ENCODE measurements at places on chromosomes 16 and 17.

DNA sequence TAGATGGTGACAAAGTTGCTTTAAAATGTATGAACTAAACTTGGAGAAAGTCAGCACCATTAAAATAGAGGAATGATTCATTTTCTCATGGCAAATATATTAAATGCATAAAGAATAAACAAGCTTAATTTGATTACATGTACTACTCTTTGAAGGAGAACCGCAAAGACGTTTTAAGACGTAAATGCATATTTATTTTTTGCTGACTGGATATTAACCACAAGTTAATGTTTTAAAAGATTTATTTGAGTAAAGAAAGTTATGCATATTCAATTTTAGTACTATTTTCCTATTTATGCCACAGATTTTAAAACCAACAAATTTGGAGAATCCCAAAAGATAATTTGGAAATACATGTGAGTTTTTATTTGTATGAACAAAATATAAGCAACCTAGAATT is 1121.9 kb downstream of the CDH8 start:
- no peak for DNase-seq

- no peak for DNase-seq
Observed at GRCh38 chr17:13643180-13643579, 41.5 kb upstream of the HS3ST3A1 start.

- DNase-seq, result no peak
Observed at GRCh38 chr17:7396147-7396546, 1.8 kb upstream of the PLSCR3 start.

GRCh38 chr17:75152922-75153779 is 1.2 kb downstream of the JPT1 start:
- DNase-seq, result peak; percentile 12

- peak; percentile 80 for DNase-seq
Observed at GRCh38 chr16:85306071-85306792, 194.0 kb upstream of the CIBAR2 start.

GRCh38 chr17:28716740-28717577 is 709 bp downstream of the RAB34 start:
- DNase-seq, result no peak

DNA sequence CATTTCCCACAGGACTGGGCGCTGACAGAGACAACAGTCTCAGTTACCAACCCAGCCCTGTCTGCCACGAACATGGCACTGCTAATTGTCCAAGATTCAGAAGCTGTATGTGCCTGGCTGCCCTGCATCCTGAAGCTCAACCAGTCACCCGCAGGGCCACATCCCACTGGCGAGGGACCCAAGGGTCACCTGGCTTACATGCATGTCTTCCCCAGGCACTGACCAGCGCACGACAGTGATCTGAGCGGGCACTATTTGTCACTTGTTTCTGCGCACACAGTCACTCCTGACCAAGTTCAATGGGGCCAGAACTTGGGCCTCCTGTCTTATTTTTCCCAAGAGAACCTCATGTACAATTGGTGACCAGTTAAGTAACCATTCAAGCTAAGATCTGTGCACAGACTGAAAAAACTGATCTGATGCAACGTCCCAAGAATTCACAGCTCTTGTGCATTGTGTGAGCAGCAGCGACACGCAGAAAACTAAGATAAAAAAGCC is 13.1 kb downstream of the USP7 start:
- no peak for DNase-seq

GRCh38 chr16:54411544-54411943 is 125.0 kb upstream of the IRX3 start:
- DNase-seq, result no peak

GRCh38 chr17:62381561-62381960 is 1.2 kb downstream of the EFCAB3 start:
- no peak for DNase-seq

DNA sequence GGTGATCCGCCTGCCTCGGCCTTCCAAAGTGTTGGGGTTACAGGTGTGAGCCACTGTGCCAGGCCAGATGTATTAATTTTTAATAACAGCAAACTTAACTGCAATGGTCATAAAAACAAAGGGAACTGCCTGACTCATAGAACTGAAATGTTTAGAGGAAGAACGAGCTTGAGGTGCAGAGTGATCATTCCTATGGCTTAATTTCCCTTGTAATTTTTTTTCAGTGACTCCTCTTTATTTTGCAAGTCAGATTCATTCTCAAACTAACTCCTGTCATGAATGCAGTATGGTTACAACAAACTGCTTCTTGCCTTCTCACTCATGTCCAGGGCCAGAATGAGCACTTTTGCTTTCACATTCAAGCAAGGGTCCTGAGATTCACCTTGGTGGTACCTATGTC is 231.3 kb downstream of the HAPSTR1 start:
- no peak for DNase-seq

DNA sequence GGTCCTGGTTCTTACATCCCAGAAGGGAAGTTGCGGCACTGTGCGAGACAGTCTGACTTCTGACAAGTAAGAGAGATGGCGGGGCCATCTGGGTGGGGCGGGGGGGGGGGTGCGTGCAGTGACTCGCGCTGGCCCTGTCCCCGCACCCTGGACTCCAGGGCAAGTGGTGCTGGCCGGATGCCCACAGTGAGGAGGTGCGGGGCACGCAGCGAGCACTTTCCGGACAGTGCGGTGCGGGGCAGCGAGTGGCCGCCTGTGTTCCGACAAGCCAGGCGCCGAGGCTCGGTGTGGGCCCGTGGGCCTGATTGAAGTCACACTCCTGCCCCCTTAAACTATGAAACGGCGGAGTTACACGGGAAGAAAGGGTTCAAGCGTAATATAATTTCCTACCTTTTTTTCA is 106.4 kb downstream of the BANP start:
- DNase-seq, result no peak

GRCh38 chr17:81367171-81367570 is 28.1 kb upstream of the BAHCC1 start:
- no peak for DNase-seq

DNA sequence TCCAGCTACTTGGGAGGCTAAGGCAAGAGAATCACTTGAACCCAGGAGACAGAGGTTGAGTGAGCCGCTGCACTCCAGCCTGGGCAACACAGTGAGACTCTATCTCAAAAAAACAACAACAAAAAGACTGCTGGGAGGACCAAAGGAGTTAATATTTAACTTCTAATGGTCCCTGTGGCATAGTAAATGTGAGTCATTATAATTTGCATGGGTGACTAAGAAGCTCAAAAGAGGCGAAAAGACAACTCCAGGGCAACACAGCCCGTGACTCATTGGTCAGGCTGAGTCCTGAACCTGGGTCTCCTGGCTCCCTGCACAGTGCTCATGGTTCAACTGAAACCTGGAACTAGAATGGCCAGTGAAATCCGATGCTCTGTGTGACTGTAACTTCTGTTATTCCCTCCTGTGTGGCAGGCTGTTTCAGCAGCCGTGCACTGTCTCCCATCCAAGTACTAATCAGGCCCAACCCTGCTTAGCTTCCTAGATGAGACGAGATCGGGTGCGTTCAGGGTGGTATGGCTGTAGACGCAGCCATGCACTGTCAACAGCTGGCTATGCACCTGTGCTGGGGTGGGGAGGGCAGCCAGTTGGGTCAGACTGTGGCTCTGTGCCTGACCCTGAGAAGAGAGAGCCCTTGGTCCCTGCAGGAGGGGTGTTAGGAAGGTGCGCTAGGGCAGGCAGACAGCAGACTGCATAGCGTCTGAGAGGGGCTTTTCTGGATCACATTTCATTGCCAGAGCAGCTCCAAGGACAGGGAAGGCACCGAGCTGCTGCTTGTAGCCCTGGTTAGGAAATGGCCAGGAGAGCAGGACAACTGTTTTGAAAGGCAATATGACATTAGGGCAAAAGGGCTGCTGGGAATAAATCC is 14.5 kb upstream of the GPRC5C start:
- no peak for DNase-seq

Data from activated T-helper 1 cell treated with anti-CD3 and anti-CD28 coated beads, Interleukin-12 subunit alpha, Interleukin-12 subunit beta, Interleukin-2, Interleukin-4 antibody, amounts not matched to agents 30 ng/mL and 10 ng/mL and 1 ng/mL, durations not matched to agents 14 hours and 24 hours and 36 hours (primary cell).